ENCODE measurements at places on chromosomes 3 and 15.

- DNase-seq = no peak
Measured at GRCh38 chr15:100112061-100112420, 229.7 kb downstream of the ADAMTS17 start.

DNA sequence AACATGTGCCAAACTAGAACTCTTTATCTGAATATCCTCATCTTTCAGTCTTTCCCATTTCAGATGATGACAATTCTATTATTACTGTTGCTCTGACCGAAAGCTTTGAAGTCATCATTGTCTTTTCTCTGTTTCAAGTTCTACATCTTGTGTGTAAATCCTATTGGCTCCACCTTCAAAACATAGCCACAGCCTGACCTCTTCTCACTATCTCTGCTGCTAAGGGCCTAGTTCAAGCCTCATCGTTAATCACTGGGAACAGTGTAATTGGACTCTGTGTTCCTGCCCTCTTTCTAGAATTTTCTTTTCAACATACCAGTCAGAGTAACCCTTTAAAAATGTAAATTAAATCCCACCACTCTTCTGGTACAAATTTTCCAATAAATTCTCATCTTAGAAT lies 105.1 kb downstream of the OXSM start:
- DNase-seq = no peak

DNA sequence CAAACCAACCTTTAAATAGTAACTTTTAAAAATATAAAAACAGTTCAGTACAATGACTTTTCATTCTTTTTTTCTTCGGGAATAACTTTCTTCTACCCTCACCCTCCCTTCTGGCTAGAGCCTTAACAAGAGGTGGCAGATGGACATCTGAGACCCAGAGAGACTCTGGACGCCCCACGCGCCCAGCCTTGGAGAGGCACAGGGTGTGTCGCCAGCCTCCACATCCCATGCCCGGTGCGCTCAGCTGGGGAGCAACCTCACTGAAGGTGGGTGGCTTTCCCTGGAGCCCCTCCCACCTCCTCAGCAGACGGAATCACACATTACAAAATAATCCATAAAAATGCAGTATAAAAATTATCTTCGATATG lies 49.5 kb downstream of the TLE3 start:
- DNase-seq = no peak

DNA sequence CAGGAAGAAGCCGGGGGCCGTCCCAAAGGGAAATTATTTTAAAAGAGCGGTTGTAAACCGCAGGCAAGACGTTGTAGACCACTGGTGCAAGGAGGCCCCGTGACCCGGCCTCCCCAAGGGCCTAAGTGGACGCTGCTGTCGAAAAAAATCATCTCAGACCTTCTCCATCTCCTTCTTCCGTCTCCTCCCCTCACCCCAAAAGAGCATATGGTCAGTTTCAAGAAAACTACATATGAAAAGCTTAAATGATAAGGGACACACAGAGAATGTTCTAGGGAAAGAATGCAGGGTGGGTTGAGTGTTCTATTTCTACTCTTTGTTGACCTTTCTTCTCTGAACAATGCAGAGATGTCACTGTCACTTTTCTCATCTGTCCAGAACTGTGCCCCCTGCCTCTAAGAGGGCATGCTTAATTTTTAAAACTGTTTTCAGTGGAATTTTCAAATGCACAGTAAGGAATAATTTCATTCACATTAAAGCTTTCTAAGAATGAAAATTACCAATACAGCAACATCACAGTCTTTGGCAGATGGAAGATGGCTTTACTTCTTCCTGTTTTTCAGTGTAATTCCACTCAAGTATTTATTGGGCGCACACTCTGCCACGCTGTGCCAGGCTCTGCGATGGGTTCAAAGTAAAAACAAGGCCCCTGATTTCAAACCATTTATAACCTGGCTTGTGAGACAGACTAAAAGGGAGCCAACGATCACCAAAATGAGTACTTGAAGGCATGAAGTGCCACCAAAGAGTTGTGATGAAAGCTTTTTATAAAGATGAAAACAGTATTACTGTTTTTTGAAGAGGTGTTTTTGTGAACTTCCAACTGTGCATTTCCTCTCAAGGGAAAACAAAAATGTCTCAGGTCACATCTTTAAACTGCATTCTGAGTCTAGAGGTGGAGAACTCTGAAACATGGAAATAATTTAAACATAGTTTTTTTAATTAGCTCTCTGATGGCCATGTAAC lies 891 bp upstream of the TOP2B start:
- peak; percentile 24 for DNase-seq

DNA sequence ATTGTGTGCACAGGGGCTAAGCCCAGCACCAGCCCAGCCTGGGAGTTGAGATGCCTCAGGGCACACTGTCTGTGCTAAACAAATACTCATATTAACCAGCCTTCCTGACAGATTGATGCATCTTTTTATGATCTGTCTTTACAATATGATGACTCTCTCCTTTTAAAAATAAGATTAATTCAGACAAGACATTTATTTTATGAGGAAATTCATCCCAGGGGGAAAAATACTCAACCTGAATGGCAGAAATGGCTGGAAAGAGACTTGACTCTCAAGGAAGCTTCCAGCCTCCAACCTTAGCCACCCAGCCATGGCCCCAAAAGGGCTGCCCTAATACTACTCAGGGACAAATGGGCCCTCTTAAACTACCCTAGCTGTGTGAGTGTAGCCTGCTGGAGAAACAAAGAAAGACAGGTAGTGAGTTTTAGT lies 46.9 kb downstream of the NOX5 start:
- DNase-seq = no peak

GRCh38 chr3:32593903-32594525 lies 23.4 kb upstream of the DYNC1LI1 start:
- DNase-seq = no peak

- DNase-seq = no peak
Measured at GRCh38 chr3:106640353-106640752, 736.9 kb upstream of the CCDC54 start.

DNA sequence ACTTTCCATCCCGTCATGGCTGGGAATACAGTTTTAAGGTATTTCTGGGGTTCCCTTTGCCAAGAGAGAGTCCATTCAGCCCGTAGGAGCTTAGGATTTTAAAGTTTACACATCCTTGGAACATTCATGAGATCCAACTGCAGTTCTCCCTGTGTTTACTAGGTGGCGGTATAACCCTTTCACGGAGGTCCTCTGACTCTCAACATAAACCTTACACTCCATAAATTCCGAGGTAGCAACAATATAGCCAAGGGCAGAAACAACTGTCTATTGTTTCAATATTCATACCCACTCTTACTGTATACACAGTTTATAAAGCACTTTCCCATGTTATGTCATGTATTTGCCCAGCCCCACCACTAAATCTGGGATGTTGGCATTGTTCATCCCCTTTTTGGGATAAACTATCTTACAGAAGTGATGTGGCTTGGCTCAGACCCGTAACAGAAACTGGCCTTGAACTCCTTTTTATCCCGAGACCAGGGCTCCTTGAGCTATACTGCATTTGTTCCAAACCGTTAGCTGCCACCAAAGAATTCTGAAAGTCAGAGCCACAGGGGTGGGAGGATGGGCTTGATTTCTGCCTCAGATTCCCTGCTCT lies 69.2 kb upstream of the COL6A5 start:
- DNase-seq = no peak

- DNase-seq = no peak
Measured at GRCh38 chr3:14779069-14779685, 39.6 kb upstream of the FGD5 start.

GRCh38 chr3:79172241-79172640 lies 595.6 kb downstream of the ROBO1 start:
- DNase-seq = no peak

- DNase-seq = no peak
Measured at GRCh38 chr3:153881201-153881600, 240.0 kb upstream of the ARHGEF26 start.

DNA sequence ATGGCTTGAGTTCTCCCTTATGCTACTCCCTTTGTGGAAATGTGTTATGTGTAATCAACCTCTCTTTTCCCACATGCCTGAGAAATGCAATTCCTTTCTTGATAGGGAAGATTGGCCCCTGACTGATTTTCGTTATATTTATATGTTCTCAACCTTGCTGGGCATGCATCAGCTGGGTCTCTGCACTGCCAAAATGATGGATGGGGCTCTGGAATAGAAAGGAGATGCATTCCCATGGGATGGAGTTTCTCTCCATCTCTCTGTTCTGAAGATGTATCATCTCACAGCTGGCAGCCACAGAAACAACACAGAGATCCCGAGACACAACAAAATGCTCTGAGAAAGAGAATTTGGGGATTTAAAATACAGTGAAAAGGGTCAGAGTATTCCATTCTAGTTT lies 327.7 kb upstream of the LMCD1 start:
- no peak for DNase-seq

DNA sequence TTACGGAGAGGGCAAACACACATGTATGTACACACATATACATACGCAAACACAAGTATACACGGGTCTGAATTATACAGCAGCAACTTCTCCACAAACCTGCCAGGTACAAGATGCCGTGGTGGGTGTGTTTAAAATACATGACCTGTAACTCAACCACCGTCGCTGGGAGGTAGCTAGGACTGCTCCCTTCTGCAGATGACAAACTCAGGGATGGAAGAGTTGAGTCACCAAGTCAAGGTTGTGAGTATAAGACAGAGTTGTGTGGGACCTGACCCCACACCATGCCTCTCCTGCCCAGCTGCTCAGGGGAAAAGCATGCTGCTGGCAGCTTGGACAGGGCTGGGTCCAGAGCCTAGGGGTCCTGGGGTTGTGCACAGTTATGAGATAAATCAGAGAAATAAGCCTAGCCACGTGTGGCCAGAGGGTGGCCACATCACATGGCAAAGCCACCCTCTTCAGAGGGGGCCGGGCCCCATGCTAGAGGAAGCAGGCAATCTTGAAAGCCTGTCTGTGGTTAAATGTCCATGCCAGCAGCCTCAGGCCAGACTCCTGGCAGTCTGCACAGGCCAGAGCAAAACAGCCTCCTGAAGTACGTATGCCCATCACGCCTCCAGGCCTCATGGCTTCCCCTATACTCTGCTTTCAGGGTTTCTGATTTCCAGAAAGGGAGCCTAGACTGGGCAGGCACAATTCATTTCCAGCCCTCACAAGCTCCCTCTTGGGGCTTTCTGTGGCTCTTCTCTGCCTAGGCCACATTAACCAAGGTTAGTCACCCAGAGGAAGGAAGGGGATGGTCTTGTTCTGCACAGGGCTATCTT lies 107.7 kb upstream of the RPL32 start:
- DNase-seq = peak; percentile 21

DNA sequence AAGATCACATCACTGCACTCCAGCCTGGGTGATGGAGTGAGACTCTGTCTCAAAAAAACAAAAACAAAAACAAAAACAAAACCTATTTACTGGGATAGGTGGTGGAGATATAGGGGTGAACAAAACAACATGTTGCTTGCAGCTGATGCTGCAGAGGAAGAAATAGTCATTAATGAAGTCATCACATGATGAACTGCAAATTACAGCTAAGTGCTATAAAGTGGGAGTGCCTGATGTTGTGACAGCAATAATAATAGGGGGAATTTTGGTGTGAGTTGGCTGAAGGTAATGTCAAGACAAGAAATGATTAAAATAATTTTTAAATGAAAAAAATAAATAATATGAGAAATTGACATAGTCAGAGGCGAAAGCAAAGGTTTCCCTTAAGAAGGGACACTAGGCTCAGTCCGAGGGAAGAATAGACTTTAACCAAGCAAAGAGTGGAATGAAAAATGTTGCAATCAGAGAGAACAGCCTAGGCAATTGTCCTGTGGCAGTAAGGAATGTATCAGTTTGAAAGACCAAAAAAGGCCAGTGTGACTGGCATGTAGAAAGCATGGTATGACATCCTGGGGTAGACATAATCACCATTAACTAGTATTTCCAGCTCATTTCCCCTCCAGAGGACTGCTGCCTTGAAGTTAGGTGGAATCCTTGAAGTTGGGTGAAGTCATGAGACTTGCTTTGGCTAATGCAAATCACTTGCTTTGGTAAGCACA lies 14.7 kb upstream of the PIK3CB start:
- DNase-seq = no peak

- DNase-seq = no peak
Measured at GRCh38 chr3:171890398-171890797, 47.2 kb downstream of the TMEM212 start.

- DNase-seq = no peak
Measured at GRCh38 chr15:69105451-69105985, 54.9 kb upstream of the GLCE start.

DNA sequence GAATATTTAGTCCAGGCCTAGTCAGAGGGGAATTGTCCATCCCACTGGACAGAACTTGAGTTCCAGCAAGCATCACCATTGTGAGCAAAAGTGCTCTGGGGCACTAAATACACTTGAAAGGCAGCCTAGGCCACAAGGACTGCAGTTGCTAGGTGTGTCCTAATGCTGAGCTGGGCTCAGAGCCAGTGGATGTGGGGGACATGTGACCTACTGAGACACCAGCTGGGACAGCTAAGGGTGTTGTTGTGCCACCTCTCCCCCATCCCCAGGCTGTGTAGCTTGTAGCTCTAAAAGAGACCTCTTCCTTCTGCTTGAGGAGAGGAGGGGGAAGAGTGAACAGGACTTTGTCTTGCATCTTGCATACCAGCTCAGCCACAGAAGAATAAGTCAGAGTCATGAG lies 120.9 kb downstream of the DTWD1 start:
- no peak for DNase-seq

DNA sequence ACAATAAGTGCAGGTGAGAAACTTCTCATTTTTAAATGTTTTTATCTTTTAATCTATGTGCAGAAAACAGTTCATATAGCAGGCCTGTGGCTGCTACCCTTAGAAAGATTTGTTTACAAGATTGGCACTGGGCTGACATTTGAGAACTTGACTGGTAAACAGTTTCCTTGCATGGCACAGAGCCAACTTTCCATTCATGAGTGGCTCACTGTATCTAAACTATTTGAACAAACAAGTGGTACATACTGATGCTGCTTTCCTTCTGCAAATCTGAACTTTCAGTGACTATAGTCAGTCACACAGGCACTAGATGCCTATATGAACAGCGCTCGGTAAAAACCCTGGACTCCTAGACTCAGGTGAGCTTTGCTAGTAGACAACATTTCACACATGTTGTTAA lies 6.3 kb upstream of the GTPBP8 start:
- DNase-seq = no peak

DNA sequence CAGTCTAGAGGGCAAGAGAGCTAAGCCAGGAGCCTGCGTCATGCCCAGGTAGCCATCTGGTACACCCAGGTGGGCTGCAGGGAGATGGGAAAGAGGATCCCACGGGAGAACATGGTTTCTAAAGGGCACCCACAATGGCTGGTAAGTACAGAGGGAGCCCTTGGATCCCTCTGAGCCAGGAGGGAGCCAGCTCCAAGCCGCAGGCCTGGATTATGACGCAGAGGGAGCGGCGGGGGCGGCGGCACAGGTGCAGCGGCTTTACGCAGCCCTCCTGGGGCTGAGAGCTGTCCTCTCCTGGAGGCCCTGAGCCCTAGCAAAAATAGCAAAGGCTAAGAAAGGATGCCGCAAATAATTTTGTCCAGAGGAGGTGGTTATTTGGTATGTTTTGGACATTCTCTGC lies 2.8 kb downstream of the CAV3 start:
- DNase-seq = no peak

DNA sequence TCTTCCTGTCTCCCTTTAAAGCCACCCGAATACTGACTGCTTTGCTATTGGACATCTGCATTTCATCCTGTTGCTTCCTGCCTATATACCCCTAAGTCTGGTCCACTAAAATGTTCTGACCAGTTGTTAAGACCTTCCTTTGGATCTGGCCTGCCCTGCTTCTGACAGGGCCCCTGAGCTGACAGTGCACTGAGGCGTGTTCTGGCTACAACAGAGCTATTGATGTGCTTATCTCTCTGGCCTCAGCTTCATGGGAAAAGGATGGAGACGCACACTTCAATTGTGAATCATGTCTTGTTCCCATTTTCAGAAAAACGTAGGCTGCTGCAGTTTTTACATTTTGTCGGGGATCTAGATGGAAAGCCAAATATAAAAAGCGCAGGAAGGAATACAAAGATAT lies 7.1 kb upstream of the P3H2 start:
- DNase-seq = no peak

- no peak for DNase-seq
Measured at GRCh38 chr3:43999728-44000319, 241.9 kb upstream of the TOPAZ1 start.

Data from hippocampal formation (tissue), 2 donors.